ENCODE measurements at places on chromosomes 1 and 21.

GRCh38 chr1:206534552-206534951 lies 27.2 kb downstream of the RASSF5 start:
- no peak for DNase-seq

- DNase-seq: no peak
Measured at GRCh38 chr1:55456971-55457370, 241.8 kb upstream of the USP24 start.

- no peak for DNase-seq
Measured at GRCh38 chr1:218760601-218761570, 412.8 kb upstream of the LYPLAL1 start.

- DNase-seq: no peak
Measured at GRCh38 chr1:43152866-43153265, 19.2 kb downstream of the EBNA1BP2 start.

DNA sequence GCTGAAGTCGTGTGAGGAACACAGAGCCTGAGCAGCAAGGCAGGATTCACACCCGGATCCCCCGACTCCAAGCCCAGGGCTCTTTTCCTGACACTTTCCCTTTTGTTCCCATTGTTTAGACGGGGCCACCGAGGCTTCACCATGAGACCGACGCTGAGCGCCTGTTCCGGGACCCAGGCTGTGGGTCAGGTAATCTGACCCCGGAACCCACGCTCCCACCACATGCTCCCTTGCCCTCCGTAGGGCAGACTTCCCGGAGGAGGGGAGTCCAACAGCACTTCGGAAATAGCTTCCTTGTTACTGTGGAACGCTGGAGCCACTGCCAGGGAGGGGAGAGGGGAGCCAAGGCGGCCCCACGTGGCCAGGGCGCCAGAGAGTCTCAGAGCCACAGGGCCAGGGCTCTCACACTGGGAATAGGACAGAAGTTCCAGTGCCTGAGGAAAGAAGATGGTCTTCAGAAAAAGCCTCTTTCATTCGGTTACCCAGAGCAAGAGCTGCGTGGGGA lies 18.4 kb downstream of the RUNX3 start:
- no peak for DNase-seq

GRCh38 chr1:90710579-90711536 lies 6.2 kb downstream of the BARHL2 start:
- no peak for DNase-seq

GRCh38 chr1:40762144-40762923 lies 21.3 kb upstream of the KCNQ4 start:
- DNase-seq: no peak

DNA sequence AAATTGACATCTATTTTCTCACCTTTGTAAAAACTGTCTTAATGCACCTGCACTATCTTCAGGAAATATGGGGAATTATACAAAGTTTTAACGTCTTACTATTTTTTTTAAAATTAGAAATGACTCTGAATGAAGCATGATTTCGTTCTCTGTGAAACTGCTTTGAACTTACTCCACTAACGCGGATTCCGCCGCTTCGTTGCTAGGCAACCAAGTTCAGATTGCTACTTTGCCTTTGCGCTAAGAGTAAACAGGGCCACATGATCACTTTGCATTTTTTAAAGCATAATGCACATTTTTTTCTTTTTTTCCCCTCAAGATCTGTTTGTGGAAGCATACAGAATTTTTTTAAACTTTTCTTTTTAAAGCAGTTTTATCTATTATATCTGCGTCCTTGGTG lies 690.5 kb downstream of the BRINP3 start:
- no peak for DNase-seq

DNA sequence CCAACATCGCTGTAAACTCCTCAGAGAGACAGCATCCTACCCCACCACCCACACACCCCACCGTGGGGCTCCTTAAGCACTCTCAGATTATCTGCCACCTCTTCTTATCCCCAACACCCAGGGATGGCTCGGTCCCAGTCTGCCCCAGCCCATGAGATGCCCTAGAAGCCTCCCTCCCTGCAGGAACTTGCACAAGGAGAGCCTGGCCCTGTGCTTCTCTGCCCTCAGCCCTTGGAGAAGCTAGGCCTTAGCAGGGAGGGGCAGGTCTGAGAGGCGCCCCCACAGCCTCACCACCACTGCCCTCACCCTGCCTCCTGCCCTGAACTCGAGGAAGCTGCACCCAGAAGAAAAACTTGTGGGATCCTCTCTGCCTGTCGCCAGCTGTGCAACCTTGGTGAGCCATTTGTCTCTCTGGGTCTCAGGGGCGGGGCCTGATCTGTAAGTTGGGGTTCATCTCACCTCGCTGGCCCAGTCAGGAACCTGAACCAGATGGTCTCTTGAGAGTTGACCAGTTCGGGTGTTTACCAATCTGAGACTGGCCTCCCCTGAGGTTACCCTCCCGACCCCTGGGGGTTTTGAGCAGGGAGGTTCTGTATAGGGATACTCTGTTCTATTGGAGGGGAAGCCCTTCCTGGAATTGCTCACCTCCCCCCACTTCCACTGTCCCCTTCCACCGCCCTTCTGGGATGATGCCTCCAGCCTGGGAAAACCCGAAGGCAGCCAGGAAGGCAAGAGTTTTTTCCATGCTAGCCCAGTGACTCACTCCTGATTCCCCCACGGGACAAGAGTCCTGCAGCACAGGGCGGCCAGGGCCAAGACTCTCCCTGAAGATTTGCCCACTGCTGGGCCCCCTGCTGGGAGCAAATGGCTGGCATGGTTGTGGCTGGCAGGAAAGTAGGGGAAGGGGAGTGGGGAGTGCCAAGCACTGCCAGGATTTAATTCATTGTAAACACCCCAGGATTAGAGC lies at the start of gene S100A3:
S100A3 (minus strand) TSS at position 537 of the 967 bp plus-strand sequence. CDS start 773 bp downstream, outside the sequence.
- DNase-seq: no peak

DNA sequence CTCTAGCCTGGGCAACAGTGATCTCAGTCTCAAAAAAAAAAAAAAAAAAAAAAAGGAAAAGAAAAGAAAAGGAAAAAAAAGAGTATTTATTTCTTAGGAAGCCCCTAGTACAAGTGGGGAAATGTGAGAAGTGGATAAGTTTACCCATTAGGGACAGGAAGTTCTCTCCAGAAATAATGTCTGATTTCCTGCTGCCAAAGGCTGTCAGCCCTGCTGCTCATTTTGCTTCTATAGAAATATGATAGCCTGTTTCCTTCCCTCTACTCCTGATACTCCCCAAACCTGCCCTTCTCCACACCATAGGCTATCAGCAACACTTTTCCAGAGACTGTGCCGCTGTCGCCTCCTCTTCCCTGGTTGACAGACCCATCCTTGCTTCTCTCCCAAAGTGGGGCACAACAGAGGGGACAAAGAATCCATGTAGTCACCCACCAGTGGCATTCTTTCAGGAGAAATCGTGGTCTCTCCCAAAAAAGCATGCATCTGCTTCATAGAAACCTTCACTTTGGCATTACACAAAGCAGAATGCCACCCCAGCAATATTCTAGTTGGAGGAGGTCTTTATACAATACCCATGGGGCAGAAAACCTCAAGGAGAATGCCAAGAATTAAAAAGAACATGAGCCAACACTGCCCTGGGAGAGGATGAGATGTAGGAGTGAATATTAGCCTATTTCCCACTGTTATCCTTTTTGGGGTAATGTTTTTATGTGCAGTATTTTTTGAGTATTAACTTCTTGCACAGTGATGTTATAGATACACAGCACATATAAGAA lies 166.3 kb upstream of the NR5A2 start:
- no peak for DNase-seq

- no peak for DNase-seq
Measured at GRCh38 chr1:100851726-100852125, 42.9 kb downstream of the EXTL2 start.

- no peak for DNase-seq
Measured at GRCh38 chr1:154468535-154469250, 33.3 kb upstream of the TDRD10 start.

- DNase-seq: no peak
Measured at GRCh38 chr1:197731449-197731848, 43.8 kb downstream of the DENND1B start.

- no peak for DNase-seq
Measured at GRCh38 chr1:221040691-221041285, 161.5 kb downstream of the HLX start.

GRCh38 chr1:31401241-31401640 lies 11.8 kb upstream of the SERINC2 start:
- no peak for DNase-seq

GRCh38 chr1:222546548-222547259 lies 1.2 kb downstream of the HHIPL2 start:
- no peak for DNase-seq

GRCh38 chr1:151693057-151693651 lies 23.4 kb downstream of the CELF3 start:
- DNase-seq: no peak

GRCh38 chr1:101219924-101220870 lies 16.6 kb upstream of the S1PR1 start:
- DNase-seq: no peak

GRCh38 chr1:231808990-231809389 lies 182.4 kb downstream of the DISC1 start:
- DNase-seq: no peak

DNA sequence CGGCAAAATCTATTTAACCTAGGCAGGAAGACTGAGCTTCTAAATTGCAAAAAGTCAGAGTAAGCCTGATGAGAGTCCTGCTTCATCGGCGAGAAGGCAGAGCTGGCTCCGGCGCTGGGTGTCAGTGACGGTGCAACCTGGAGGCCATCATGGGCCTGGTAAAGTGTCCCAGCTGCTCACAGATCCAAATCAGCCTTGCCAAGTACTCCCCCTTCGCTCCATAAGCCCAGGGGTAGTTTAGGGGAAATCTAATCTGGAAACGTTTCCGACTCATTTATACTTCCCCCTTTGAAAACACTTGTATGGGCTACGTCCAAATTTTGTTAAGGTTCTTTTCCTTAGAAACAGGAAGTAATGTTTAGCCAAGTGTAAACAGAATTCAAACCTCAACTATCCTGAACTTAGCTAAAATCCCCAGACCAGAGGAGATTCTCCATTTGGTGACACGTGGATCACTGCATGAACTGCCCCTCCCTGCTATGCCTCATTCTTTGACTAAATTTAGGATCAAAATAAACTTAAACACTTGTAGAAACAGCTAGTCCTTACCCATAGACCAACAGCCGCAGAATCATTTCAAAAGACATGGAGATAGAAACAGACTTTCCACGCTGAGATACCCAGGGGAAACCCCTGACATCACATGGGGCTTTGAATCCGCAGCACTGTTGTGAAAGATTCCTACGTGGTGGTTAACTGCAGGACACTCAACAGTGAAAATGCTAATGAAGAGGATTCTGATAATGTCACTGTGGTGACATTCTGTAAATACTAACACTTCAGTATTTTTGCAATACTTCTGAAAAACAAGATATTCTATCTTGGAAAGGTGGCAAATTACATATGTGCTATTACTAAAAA lies 172.7 kb downstream of the TGFBR3 start:
- no peak for DNase-seq

DNA sequence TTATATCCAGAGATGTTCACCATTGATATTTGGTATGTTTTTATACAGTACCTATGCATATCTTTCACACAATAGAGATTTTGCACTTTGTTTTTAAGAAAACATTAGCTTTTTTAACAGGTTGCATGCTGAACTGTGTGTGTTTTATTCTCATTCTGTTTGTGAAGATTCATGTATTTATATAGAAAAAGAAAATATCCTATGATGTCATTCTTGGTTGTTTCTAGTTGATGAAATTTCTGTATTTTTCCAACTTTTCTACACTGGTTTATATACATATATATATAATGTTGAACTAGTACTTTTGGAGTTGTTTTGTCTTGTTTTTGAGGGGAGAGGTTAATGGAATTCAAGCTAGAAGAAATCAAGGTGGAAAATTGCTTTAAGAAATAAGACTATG lies 143.8 kb downstream of the MATN1 start:
- no peak for DNase-seq

DNA sequence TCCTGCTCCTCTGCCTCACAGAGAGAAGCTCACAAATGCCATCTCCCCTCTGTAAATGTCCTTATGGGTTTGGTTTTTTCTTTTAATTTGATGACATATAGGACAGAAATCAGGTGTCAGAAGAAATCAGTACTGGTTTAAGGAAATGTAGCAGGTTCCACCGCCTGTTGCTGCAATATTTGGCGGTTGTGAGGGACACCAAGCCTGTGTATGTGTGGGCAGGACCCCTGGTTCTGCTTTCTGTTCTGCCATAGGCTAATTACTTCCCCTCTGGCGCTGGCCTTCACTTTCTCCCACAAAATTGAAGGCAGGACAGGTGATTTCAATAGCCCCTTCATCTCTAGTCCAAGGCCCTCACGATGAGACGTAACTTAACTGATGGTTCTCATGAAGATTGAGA lies 69.2 kb downstream of the PRDM2 start:
- no peak for DNase-seq

DNA sequence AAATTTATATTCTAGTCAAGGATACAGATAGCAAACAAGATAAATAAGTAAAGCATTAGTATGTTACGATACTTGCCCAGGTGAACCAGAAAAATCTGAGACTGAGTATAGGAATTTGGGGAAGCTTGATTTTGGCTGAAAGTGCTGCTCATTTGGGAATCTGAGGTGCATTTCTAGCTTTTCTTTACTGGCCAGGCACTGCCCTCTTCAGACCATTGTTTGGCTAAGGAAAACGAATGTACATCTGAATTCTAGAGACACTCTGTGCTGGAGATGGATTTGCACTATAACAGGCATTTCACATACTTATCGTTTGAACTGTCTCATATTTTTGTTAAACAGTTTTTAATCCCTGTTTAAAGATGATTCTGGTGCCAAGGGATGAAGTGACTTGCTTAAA lies 23.4 kb downstream of the ARID1A start:
- no peak for DNase-seq

GRCh38 chr1:221793439-221794078 lies 51.7 kb upstream of the DUSP10 start:
- DNase-seq: no peak

DNA sequence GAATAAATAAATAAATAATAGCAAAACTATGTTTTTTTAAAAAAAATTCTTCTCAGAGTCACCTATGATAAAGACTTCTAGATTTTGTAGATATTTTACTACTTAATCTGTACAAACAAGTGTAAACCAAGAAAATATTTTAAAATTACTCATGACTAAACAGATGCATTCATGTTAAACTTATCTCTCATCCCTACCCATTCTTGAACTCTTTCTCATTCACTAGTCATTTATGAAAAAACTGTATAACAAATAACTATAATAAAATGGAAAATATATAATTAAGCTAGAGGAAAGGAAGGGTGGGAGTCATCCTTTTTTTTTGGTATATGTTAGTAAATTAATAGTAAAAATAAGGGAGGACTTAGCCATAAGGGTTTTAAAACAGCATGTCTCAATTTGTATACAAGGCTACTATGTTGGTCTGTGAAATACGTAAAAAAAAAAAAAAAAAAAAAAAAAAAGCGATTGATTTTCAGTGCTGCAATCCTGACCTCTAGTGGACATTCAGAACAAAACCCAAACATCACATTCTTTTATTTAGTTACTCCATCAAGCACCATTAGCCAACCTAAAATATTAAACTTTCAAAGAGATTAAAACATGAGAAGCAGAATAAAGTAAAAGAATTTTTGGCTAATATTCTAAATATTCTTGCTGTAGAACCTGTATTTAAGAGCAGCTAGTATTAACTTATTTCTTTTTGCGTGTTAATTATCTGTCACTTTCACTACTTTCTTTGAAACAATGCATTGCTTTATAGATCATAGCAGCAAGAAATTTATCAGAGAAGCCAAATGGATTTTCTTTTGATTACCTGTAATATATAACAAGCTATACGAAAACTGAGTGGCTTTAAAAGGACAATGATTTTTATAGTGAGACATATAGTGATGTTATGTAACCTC lies 255.8 kb upstream of the CACYBP start:
- DNase-seq: no peak
